ENCODE measurements at places on chromosomes 3 and 15.

DNA sequence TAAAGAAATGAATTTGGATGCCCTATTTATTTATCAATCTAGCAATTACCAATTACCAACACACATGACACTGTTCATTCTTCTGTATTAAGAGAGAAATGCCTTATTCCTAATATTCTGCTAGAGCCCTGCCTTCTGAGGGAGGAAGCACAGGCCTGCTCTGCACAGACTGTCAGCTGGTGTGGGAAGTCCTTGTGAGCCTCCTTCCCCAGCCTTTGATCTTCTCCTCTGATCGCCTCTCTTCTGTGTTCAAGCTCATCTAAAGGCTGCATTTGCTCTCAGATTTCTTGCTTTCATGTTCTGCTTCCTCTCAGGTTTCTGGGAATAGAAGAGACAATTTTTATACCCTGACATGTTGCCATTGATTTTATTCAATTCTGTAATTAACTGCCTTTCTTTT lies 290.6 kb upstream of the UMPS start:
- no peak for DNase-seq

DNA sequence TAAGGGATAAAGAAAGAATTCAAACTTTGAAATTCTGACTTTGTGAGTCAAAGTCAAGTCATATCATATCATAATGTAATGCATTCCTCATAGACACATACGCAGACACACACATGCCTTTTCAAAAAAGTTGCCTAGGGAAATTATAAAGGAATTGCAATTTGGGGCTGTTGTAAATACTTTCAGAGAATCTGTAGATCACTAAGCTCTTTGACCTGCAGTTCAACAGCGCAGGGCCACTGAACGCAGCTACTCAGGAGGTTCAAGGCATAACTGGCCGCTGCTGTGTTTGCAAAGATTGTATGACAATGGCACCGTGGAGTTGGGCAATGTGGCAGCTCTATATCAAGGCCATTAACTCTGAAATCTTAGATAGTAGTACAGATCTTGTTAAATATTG lies 188.4 kb upstream of the THRB start:
- peak; percentile 76 for DNase-seq

GRCh38 chr15:44066211-44066827 lies 128.8 kb downstream of the FRMD5 start:
- DNase-seq = peak; percentile 72

- DNase-seq = no peak
Observed at GRCh38 chr15:100794008-100794407, 85.6 kb upstream of the ALDH1A3 start.

DNA sequence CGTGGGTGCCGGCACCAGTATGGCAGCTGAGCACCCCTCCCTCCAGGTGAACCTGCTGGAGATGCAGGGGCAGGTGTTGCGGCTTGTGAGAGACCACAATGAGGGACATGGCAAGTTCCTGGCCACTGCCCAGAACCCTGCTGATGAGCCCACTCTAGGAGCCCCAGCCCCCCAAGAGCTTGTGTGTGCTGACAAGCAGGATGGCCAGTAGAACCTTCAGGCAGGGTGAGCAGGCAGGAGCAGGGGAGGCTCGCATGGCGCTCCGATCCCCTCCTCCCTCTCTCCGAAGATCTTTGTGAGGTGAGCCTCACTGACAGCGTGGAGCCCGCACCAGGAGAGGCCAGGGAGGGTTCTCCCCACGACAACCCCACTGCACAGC lies 29.8 kb downstream of the NGRN start:
- DNase-seq = no peak

DNA sequence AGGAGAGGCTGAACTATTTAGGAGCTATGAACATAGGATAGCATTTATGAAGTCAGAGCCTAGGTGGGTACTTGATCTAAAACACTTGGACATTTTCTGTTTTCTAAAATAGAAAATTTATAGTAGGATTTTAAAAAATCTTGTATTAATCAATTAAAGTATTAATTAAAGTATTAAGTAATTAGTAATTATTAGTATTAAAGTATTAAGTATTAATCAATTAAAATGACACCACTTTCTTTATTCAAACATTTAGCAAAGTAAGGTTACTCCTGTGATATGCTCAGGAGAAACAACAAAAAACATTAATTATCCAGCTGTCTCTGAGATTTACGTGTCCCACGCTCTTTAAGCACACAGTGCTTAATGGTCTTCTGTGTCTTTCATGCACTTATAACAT lies 32.2 kb downstream of the CHCHD4 start:
- no peak for DNase-seq

DNA sequence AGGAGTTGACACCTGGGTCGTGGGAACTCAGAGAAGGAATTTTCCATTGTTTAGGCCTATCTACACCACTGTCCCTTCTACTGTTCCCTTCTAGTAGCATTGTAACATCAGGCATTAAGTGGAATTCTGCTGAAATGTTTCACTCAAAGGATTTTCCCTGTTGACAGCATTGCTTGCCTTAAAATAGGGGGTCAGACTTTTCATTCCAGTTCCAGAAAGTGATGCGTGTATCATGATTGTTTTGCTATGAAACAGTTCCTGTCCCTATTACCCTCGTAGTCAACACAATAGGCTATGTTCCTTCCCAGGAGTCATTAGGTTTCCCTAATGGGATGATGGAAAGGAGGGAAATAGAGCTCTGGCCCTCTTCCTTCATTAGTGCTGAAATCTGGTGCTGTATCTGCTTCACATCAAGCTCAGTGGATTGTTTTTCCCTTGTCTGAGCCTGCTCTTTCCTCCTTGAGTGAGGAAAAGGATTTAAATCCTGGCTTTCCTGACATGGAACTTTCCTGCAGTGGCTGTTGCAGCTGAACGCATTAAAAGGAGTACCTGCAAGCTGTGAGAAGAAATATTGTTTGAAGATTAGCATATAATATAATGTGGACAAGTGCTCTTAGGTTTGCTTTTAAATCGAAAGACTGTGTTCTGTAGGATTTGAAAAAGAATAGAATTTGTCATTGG lies 195.9 kb downstream of the KLHL25 start:
- no peak for DNase-seq

DNA sequence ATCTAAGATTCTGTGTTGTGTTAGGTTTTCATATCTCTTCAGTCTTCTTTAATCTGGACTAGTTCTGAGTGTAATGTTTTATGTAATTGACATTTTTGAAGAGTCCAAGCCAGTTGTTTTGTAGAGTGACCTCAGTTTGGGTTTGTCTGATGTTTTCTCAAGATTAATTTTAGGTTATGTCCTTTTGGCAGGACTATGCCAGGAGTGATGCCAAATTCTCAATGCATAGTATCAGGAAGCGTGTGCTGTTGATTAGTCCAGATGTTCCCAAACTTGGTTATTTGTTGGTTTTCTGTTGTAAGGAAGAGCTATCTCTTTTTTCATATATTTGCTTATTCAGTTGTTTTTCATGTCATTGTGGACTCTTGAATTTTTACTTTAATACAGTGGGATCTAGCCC lies 32.6 kb downstream of the NMD3 start:
- DNase-seq = no peak

DNA sequence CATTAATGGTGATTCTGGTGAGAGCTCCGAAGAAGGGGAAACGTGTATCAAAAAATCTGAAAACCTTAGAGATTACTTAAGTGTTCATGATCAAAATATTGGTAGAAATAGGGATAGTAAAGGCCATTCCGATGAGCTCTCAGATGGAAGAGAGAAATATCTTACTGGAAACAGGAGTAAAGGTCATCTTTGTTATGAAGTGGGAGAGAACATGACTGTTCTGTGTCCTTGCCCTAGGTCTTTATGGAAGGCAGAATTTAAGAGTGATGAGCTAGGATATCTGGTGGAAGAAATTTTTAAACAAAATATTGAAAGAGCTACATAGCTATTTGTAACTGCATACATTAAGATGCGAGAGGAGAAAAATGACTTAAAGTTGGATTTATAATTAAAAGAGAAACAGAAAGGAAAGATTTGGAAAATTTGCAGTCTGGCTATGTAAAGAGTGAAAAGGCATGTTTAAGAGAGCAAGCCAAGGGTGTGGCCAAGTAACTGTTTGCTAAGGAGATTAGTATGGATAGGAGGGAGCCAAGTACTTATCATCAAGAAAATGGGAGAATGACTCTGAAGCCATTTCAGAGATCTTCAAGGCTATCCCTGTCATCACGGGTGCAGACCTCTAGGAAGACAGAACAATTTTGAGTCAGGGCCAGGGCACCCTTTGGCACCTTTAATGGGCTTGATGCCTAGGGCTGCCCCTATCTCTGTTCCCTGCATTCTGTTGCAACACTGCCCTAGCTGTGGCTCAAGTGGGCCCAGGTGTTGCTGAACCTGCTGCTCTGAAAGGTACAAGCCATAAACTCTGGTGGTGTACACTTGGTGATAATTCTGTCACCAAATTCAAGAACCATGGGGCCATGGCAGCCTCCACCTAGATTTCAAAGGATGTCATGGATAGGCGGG lies 27.3 kb downstream of the SLMAP start:
- no peak for DNase-seq

GRCh38 chr3:194460566-194460965 lies 26.2 kb downstream of the ATP13A3 start:
- no peak for DNase-seq

DNA sequence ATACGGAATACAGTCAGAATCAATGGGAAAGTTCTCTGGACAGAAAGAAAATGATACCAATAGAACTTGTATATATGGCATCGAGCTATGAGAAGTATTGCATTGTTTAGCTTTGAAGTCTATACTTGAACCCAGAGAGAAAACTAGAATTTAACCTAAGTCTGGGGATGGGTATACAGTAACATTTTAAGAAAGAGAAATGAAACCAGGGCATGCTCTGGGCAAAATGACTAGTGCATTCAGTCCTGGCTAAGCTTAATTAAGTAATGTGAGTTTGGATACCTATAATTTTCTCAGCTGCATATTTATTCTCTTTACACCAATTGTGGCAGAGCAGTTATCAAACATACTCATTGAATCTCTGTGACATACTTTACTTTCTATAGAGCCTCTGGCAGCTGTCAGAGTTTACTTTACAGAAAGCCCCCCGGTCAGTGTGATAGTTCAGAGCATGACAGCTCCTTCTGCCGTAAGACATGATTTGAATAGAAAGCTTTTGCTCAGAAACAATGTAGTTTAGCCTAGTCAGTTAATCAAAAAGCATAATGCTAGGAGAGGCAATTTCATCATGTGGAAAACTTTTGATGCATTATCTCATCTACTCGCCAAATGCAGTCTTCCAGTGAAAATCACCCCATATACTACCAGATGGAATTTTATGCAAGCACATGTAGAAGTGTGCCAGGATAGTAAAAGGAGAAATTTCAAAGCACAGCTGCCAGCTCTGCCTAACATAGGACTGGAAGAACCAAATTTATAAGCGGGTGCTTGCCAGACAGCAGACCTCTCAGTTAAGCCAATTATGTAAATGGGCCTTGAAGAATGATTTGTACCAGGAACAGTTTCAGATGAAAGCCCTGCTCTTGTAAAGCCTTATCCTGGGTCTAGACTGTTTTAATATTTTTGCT lies 40.7 kb downstream of the OXSM start:
- DNase-seq = no peak

GRCh38 chr3:1117843-1118473 lies 25.1 kb downstream of the CNTN6 start:
- peak; percentile 59 for DNase-seq

- DNase-seq = peak; percentile 75
Observed at GRCh38 chr3:126926684-126927400, 56.1 kb upstream of the PLXNA1 start.

GRCh38 chr3:81472600-81473362 lies 288.7 kb downstream of the GBE1 start:
- no peak for DNase-seq

GRCh38 chr3:171977860-171978259 lies 61.5 kb upstream of the FNDC3B start:
- no peak for DNase-seq

DNA sequence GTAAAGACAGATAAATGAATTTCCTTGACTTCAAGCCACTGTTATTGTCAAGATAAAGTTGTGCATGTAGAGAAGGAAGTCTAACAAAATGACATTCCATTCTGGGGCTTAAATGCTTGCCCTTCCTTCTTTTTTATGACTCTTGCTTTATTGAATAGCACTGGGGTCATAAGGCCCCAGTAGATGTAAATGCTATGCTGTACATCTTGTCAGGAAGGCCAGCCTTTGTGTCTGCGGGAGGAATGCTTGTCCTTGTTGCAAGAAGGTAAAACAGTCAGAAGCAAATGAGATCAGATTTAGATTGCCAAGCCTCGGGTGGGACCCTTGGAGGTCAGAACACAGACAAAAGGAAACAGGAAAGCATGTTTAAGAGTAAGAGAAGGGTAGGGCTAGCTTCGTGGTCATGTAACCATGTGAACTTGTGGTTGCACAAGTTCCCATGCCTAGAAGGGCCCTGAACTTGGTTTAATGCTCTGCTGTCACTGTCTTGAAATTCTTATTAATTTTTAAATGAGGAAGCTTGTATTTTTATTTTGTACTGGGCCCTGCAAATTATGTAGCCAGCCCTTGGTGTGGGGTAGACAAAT lies 81.5 kb downstream of the PPM1L start:
- no peak for DNase-seq

- DNase-seq = no peak
Observed at GRCh38 chr3:173510565-173510964, 113.0 kb downstream of the NLGN1 start.

GRCh38 chr3:48652923-48653715 lies 9.6 kb downstream of the CELSR3 start:
- DNase-seq = no peak

DNA sequence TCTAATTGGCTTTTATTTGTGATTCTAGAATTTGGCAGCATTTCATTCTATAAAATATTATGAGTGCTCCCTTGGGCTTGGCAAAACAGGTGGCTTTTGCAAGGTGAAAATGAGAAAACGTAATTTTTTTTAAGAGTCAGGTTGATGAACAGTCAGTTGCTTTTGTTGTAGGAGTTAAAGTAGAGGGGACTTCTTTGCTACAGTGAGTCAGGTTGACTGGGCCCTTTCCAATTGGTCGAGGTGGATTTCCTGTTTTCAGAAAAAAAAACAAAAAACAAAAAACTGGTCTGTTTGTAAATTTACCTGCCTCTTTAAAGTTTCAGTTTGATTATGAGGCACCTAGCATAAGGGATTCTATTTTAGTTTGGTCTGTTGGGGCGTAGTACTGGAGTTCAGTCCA lies 1469.4 kb upstream of the GBE1 start:
- no peak for DNase-seq

GRCh38 chr3:168884353-168884903 lies 779.1 kb downstream of the MECOM start:
- DNase-seq = peak; percentile 75

DNA sequence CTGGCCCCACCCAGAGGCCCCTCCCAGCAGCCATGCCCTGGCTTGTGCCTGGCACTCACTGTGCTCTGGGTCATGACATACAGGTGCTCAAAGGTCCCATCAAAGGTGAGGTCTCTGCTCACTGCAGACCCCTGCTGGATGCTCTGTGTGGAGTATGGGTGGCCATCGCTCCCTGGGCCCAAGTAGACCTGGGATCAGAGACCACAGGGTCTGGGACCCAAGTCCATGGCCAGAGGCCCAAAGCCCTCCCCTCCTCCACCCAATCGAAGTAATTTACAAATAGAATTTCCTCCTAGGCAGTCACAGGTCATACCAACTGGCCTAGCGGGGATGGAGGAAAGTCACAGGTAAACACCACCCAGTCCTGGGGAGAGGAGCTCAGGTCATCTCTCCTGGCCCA lies 7.6 kb downstream of the PLXNB1 start:
- DNase-seq = no peak
